NCI-H2081 (cell line): ENCODE measurements at places on chromosomes 4 and X.

DNA sequence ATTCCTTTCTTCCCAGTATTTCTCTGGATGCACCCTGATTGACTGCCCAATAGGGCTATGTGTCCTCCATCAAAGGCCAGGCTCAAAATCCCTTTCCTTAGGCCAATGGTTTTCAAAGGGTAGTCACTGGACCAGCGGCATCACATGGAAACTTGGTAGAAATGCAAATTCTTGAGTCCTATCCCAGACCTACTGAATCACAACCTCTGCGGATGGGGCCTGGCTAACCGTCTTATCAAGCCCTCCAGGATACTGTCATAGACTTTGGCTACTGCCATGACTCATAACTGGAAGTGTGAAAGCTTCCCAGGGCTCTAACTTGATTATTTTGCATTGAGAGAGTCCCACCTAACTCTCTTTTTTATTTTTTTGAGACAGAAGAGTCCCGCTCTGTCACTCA lies 71.9 kb upstream of the TFDP3 start:
- DNase-seq, result no peak

DNA sequence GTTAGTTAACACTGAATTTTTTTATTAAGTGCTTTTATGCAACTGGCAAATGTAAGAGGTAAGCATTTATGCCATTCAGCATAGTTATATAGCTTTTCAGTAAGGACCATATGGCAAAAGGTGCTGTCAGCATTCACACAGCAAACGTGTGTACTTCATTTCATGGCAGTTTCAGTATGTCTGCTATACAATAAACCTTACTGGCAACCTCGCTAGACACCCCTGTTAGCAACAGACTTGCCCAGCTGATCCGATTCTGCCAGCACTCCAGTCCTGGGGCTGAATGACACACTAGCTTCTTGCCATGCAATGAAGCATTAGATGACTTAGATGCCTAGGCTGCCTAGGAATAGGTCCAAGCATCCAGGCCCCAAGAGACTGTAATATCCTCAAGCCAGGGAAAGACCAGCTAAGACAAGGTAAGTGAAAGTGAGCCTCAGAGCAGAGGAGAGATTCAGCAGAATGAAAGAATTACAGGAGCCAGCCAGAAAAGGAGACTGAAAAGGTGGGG lies 47.3 kb upstream of the DOCK11 start:
- DNase-seq, result no peak

DNA sequence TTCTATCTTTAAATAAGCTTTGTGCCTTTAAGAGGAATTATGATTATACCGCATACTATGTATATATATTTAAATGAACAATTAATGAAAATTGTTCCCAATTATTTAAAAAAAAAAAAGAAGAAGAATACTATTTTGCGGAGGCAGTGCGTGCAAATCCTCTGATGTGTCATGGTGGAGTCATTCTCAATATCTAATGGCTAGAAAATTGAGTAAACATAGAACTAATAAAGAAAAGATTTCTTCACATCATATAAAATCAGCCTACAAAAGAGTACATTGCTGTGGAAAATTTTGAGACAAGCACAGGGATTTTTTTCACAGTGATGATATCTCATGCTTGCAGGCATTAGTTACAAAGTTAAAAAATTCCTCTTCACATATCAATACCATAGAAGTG lies 2.6 kb upstream of the EREG start:
- DNase-seq, result no peak

DNA sequence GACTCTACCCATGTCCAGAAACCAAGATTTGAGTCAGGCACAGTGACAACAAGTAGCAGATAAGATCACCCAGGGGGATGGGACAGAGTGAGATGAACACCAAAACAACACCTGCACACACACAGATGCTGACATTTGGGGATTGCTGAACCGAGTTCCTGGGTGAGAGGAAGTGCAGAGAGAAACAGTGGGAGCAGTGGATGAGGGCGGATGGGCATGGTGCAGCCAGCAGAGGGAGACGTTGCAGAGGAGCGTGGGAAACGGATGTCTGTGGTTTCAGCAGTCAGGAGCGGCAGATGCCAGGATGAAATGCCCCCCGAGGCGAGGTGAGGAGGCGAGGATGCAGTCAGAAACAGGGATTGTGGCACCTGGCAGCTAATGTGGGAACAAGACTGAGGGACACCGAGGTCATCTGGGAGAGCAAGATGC lies 78.6 kb upstream of the STS start:
- no peak for DNase-seq

DNA sequence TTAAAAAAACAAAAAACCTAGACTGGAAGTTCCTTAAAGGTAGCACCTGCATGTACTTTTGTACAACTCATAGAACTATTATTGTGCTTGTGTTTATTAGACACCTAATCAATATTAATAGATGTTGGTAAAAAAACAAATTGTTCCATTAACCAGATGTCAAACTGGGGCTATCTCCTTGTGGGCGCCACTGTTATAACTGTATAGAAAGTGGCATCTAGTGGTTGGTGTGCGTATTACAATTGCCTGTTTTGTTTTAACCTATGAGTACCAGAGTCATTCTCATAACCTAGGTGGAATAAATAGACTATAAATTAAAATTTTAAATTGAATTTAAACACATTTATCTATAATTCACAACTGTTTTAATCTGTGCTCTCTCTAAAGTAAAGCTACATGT lies 97.4 kb downstream of the COL4A5 start:
- DNase-seq, result peak; percentile 61

DNA sequence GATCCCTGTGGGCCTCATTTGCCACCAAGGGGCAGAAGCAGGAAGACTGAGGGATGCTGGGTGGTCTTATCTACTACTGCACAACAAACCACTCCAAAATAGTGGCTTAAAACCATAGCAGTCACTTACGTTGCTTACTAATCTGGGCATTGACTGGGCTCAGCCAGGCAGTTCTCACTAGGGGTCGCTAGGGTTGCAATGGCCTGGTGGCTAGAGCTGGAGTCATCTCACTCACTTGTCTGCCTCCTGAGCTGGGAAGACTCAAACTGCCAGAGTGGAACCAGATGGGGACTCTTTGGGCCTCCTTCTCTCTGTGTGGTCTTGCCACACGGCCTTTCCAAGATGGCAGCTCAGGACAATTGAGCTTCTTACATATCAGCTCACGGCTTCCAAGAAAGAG lies 216.3 kb upstream of the BCOR start:
- DNase-seq, result no peak

DNA sequence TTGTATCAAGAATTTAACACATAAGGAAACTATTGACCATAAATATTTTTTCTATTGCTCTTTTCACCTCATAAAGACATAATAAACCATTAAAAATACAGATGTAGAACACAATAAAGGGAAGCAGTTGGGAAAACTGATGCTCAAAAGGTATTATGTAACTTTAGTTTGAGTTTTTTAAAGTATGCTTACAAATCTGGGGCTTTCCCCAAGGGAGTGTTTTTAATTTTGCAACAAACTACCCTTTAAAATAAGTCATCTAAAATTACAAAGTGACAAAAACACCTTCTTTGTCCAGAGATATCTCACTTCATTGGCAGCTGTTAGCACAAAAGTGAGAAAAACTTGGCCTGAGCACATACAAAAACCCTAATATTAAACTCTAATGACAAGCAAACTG lies 55.0 kb downstream of the PRDM5 start:
- DNase-seq, result no peak

GRCh38 chrX:28085653-28086052 lies 104.4 kb upstream of the DCAF8L1 start:
- DNase-seq, result no peak

- DNase-seq, result no peak
Observed at GRCh38 chrX:109733613-109734083, 591 bp upstream of the ACSL4 start.

- DNase-seq, result peak; percentile 6
Observed at GRCh38 chrX:98646351-98646750, 1762.6 kb downstream of the RPA4 start.

GRCh38 chr4:159041054-159042034 lies 61.5 kb upstream of the RAPGEF2 start:
- DNase-seq, result no peak

DNA sequence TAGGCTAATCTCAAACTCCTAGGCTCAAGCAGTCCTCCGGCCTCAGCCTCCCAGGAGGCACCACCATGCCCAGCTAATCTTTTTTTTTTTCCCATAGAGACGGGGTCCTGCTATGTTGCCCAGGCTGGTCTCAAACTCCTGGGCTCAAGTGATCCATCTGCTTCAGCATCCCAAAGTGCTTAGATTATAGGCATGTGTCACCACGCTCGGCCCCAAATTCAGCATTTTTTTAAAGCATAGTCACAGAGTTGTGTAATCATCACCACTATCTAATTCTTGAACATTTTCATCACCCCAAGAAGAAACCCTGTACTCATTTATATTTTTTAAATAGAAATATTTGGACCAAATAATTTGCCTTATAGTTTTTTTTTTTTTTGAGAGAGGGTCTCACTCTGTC lies 10.3 kb downstream of the CENPI start:
- no peak for DNase-seq
